WTC11 (cell line): ENCODE measurements at places on chromosomes 12 and 14. TPM values are rescaled to one million over a fixed set of nuclear protein-coding genes. Genes with fewer than 3 reads are reported as not detected.

Gene FAM90A1
- 0.35 to 0.44 TPM (median 0.39 TPM) in 3 replicates for total RNA-seq

Gene ACRBP
- 2.1 to 4.2 TPM (median 3.2 TPM) in 3 replicates for total RNA-seq

Gene GLIPR1L2
- total RNA-seq = 0.30 to 0.32 TPM in 2 of 3 replicates, not detected in the other

- no peaks in the 10 kb centered on the region for H3K4me1 ChIP-seq
- H3K27me3 ChIP-seq = no peaks in the 10 kb centered on the region
- DNase-seq = peak; percentile 19
- no peaks in the 10 kb centered on the region for H3K36me3 ChIP-seq
- no peak overlapping the region for H3K27ac ChIP-seq
Observed at GRCh38 chr14:51552275-51552674, 99.4 kb upstream of the FRMD6 start.

DNA sequence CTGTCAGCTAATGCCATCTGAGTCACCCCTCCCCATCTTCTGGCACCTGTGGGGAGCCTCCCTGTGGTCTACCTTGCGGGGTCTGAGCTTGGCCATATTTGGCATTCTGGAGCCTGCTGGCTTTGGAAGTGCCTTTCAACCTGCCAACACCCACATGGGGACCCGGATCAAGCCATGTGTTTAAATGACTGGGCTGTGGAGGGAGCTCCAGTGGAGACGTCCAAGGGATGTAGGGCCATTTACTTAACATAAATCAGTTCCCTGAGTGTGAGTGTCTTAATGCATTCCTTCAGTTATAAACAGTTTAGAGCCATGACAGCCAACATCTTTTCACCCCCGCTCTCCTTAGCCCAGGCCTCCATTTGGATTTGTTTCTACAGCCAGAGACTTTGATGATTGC, 22.0 kb downstream of the CACNA1C start:
- H3K27ac ChIP-seq = no peak overlapping the region
- no peak overlapping the region for H3K4me3 ChIP-seq
- no peak for DNase-seq
- peaks cover 9% of the 10 kb centered on the region for H3K4me1 ChIP-seq
- 0 out of 2 replicates have a peak, but pooled peaks cover 3% of the 10 kb centered on the region for H3K27me3 ChIP-seq

DNA sequence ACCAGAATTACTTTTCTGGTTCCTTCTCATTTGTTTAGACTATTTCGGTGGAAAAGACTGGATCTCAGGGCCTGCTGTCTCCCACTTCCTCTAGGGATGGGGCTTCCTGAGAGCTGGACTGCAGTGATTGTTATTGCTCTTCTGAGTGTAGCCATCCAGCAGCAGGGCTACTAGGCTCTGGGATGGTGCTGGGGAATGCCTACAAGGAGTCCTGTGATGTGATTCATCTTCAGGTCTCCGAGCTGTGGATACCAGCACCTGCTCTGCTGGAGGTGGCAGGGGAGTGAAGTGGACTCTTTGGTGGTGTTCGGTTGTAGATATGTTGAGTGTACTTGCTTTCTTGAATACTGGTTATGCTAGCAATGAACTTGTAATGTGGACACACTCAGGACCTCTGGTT, 42.7 kb downstream of the AEBP2 start:
- no peak for DNase-seq
- no peaks in the 10 kb centered on the region for H3K27me3 ChIP-seq
- no peak overlapping the region for H3K4me3 ChIP-seq
- peaks cover 46% of the 10 kb centered on the region for H3K4me1 ChIP-seq
- peak overlapping the region; percentile 90 for H3K27ac ChIP-seq
- H3K36me3 ChIP-seq = peaks cover 60% of the 10 kb centered on the region

DNA sequence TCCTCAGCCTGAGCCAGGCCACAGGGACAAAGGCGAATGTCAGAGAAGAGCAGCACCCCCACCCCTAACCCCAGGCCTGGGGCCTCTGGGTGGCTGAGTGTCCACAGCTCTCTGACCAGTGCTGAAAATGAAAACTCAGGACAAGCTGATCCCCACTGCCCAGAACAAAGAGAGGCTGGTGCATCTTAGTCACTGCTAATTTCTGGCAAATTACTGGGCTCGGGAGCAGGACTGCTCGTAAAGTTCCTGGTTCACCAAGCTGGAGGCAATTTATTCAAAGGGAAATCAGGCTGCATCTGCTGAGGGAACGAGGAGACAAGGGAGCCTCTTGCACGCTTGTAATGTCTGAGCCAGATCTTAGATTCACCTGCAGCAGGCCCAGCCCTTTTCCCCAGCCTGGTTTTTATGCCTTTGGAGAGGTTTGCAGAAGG, 43.2 kb downstream of the CALM1 start:
- H3K4me3 ChIP-seq = peak overlapping the region; percentile 32
- peaks cover 68% of the 10 kb centered on the region for H3K4me1 ChIP-seq
- DNase-seq = no peak
- H3K27ac ChIP-seq = peak overlapping the region; percentile 96
